ENCODE measurements at places on chromosomes 7 and 10.

DNA sequence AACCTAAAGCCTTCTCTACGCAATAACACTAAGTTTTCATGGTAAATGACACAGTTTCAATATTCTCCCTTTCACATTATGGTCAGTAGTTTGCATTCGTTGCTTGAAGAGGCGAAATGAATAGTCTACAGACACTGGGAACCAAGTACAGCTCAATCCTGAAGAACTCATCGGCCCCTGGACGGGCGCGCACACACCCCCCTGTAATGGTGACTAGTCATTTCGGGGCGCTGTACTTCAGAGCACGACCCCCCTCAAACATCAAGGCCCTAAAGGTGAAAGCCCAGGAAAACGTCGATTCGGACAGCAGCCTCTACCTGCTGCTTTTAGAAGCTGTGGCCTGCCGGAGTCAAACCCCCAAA, 1.0 kb downstream of the NT5C2 start:
- DNase-seq: no peak

DNA sequence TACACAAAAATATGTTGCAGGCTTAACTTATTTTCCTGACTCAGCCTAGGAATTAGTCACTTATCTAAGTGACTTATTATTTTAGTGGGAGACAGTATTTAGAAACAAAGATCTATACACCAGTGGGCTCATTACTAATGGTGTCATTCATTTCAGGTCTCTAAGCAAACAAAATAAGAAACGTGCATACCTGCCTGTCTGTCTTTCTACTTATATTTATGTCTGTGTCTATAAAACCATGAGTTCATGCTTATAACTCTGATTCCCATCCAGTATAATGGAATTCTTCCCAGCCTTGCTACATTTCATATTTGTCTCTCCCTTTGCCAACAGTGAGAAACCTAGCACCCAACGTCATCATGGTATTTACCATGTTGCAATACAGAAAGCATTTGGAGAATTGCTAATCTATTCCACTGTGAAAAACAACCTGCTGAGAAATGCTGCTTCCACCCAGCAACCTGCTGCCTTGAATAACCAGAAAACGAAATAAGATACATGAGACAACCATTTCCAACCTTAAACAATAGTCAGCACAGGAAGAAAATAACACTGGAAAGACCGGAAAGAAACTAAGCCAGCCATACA, 501.0 kb downstream of the GLRX3 start:
- DNase-seq: no peak

- no peak for DNase-seq
Observed at GRCh38 chr10:31035266-31035798, 3.7 kb upstream of the ZNF438 start.

- DNase-seq: no peak
Observed at GRCh38 chr10:43966571-43966965, 317.9 kb upstream of the ZNF32 start.

DNA sequence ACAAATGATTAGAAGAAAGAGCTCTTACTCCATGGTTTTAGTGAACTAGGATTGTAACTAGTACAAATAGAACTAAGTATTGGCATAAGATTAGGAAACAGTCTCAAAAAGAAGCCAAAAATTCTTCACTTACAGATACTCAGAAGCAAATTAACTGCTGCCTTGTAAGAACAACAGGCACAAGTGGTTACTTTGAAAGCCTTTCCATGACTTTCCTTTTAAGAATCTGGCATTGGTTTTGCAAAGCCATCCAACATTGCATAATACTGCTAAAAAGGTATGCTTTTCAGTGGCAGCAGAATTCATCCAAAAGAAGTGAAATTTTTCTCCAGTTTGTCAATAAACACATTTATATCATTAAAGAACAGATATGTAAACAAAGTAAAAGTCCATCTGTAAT, 126.8 kb upstream of the ODAD2 start:
- DNase-seq: no peak

DNA sequence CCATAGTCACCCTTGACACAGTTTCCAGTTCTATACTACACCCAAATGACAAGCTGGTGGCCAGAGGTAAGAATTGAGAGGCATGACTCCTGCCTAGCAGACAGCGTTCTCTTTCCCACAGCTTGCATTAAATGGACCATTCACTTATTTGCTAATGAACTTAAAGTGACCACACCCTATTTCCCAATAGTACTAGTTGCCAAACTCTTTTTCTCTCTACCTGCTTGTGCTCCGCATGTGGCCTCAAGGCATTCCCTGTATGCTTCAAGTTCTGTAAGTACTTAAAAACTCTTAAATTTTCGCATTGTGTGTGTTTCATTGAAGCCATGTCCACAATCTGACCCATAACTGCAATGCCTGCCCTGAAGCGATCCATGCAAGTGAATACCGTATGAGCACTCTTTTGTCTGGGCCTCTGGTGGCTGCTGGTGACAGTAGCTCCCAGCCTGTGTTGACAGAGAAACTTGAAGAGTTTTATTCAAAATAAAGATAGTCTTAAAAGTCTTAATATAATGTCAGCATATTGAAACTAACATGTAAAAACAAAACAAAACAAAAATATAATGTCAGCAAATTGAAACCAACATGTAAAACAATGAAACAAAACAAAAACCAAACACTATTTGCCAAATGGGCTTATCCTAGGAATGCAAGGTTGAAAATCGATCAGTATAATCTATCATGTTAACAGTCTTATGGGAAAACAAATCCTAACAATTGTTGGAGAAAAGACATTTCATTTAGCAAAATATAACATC, 73.6 kb downstream of the CCSER2 start:
- DNase-seq: no peak

GRCh38 chr7:152451356-152451755, 15.6 kb upstream of the KMT2C start:
- DNase-seq: no peak

DNA sequence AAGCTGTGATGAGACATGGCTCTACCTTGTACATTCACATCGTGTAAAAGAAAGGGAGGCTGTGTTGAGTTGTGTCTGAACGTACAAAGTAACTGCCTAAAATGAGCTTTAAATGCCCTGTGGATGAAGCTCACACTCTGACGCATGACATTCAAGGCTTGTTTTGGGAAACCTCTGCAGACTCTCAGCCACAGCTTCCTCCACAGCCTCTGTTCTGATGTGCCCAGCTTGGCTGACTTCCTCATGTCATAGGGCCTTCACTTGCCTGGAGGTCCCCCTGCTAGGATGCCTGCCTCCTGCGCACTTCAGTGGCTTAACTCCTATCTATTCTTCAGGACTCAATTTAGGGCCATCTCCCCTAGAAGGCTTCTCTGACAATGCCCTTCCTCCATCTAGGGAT, 230.0 kb upstream of the HABP2 start:
- DNase-seq: no peak

DNA sequence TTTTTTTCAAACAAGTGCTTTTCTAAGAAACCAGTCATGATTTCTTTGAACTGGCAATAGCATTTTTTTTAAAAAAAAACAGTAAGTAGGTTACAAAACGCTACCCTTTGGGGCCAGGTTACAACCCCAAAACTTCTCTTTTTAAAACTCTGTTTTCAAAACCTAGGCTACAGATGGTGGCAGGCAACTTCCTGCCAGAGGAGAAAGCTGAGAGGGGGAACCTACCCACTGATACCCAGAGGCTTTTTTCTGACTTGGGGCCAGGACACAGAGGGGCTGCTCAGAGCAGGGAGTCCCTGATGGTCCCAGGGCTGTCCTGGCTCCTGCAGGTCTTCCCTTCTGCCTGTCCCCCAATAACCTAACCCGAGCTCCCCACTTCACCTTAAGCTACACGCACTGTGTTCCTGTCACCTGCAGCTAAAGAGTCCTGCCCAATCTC, 6.9 kb downstream of the STN1 start:
- DNase-seq: no peak

GRCh38 chr7:121575194-121575765, 179.2 kb upstream of the FAM3C start:
- DNase-seq: no peak

DNA sequence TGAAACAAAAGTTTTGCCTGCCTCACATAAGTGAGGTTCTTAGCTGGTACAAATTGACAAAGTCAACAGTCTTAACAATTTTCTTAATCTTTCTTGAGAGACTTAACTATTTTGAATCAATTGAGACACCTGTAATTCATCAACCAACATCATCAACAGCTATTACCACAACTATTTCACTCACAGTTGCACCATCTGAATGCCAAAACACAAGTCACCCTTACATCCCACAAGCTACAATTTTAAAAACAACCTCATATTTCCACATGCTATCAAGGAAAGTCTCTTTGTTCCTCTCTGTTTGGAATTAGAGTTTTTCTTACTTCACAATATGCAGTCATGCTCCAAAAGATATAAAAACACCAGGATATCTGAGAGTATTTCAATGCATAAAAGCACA, 4.9 kb downstream of the SMURF1 start:
- DNase-seq: no peak

- DNase-seq: no peak
Observed at GRCh38 chr10:60429084-60429849, 39.6 kb upstream of the ANK3 start.

GRCh38 chr10:89887406-89887805, 186.0 kb downstream of the KIF20B start:
- DNase-seq: no peak

- DNase-seq: no peak
Observed at GRCh38 chr10:26665080-26666048, 32.1 kb upstream of the PDSS1 start.

DNA sequence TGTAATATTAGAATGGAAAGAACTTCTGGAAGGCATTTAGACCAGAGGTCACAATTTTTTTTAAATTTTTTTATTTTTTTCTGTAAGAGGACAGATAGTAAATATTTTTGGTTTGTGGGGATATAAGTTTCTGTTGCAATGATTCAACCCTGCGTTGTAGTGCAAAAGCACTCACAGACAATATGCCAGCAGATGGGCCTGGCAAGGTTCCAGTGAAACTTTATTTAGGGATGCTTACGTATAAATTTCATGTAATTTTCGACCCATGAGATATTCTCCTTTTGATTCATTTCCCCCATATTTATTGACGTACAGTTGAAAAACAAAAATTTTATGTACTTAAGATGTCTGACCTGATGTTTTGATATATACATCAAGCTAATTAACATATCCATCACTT, 72.8 kb upstream of the NMT2 start:
- no peak for DNase-seq

- no peak for DNase-seq
Observed at GRCh38 chr10:12431151-12432101, 82.1 kb downstream of the CAMK1D start.

DNA sequence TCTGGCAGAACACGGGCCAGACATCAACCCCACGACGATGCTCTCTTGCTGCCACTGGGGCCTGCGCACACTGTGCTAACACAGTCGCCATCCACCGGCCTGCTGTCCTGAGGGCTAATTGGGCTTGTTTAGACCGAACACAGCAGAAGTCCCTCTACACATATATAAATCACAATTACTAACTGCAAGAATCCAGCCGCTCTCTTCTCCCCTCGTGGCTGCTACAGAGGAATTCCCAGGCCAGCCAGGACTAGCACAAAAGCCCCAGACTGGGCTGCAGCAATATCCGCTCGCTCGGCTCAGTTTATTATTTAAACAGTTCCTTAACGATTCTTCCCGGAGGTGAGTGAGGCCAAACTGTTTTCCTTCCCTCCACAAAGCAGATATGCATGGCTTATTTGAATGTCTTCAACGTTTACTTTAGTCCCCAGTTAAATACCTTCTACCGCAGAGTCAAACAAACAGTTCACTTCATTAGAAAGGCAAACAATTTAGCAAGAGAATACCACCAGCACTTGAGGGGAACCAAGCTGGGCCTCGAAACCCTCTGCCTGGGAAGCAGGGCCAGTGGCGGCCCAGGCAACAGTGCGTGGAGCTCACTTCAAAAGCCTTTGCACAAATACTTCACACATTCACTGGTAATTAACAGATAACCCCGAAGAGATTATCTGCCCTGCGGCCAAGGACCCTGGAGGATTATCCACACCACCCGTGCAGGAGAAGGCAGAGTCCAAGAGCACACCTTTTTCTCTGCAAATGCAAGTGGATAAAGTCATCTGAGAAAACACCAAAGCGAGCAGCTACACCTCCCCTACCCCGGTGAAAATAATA, 145.3 kb downstream of the GLI3 start:
- DNase-seq: no peak
